ENCODE measurements at places on chromosomes 13 and 19.

DNA sequence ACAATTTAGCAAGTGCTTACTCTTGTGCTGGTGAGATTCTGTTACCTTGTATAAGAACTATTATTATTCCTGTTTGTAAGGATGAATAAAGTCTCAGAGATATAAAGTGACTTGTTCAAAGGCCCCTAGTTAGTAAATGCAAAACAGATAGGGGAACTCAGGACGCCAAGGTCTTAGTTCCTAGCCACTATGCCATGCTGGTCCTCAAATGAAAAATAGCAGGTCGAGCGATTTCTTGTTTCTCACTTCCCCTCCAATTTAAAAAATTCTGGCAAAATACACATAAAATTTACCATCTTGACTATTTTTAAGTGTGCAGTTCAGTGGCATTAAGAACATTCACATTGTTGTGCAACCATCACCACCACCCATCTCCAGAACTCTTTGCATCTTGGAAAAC lies 1.1 kb downstream of the TECR start:
- no peak for DNase-seq

DNA sequence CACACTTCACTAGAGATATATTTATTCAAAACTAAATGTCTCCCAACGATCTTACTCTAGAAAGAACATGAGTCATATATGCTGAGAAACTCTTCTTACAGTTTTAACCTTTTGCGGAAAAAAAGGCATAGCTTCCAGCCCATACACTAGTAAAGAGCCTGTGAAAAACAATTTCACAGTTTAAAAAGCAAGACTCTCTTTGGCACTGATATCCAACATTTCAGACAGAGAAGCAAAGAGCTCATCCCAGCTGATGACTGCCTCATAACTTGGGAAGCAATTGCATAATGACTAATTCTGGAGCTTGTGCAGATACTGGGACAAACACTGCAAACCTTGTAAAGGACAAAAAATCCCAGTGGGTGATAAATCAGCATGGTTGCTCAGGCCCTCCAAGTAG lies 88.0 kb downstream of the ENOX1 start:
- DNase-seq: no peak

DNA sequence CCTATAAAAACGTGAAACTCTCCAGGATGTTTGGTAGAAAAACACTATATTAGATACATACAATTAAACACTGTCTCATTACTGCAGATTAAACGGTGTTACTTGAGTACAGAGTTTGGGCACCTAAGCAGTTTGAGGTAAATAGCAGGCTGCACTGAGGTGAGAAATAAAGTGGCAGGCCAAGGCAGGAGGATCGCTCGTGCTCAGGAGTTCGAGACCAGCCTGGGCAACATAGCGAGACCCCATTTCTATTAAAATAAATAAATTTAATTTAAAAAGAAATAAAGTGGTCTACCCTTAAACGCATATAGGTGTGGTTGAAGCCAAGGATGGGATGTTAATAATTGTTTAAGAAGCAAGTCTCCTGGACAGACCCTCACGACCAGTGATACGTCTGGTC lies 1.2 kb downstream of the PSPC1 start:
- DNase-seq: no peak

- peak; percentile 49 for DNase-seq
Observed at GRCh38 chr13:113853518-113854237, 10.2 kb downstream of the GAS6 start.

DNA sequence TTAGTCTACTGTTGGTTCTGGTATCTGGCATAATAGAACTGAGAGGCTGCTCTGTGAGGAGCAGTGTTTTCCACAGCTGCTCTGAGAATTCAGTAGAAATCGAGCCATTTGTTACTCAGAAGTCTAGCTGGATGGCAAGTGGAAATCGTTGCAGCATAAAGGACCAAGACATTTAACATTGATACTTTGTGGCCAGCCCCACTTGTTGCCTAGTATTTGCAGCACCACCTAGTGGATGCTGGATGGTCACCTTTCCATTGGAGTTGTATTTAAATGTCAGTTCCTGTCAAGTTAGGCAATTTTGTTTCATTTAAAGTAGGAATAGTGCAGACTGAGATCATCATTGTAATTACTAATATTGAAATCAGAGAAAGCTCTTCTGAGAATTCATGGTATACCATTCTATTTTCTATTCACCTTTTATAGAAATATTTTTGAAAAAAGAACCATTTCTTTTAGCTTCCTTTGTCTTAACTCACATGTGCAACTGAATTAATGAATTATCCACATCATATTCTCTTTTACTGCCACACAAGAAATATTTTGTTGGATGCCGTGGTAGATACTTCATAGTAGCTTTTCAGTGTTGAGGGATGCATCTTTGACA lies 64.6 kb downstream of the PDS5B start:
- no peak for DNase-seq

GRCh38 chr19:38076337-38076736 lies 147.7 kb downstream of the DPF1 start:
- DNase-seq: no peak

GRCh38 chr13:26015271-26016125 lies 36.3 kb downstream of the SHISA2 start:
- DNase-seq: no peak

- DNase-seq: no peak
Observed at GRCh38 chr19:19782783-19783182, 38.8 kb downstream of the ZNF506 start.

DNA sequence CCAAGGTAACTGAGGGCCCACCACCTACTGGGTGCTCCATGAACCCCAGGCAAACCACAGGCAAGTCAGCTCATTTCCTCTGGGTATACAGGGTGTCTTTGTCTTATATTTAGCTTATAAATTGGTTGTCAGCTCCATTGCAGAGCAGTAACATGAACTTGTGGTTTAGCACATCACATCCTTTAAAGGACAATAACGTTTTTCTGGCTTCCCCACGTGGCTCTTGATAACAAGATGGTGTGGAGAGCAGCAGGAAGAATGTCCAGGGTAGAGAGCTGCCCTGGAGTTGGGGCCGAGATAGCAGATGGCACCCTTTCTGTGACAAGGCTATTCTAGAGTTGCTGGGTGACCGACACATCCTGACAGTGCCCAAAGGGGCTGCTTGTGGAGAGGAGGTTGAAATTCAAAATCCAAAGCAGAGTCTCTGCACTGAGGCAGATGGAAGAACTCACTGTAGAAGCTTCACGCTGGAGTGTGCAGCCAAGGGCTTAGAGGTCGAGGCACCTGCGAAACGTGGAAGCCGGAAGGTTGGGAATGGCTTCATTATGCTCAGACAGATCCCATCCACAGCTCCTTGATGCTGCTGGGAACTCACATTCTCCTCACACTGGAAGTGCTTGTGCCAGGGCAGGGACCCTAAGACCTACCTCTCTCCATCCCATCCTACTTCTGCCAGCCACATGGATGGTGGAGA lies 133.0 kb upstream of the FRY start:
- no peak for DNase-seq

DNA sequence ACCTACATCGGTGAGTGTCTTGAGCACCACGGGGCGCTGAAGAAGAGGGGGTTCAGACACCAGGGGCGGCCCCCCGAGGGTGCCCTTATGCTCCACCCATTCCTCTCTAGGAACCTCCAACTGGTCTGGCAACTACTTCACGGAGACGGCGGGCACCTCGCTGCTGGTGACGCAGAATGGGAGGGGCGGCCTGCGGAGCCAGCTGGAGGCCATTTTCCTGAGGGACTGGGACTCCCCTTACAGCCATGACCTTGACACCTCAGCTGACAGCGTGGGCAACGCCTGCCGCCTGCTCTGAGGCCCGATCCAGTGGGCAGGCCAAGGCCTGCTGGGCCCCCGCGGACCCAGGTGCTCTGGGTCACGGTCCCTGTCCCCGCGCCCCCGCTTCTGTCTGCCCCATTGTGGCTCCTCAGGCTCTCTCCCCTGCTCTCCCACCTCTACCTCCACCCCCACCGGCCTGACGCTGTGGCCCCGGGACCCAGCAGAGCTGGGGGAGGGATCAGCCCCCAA lies 12.1 kb downstream of the HIPK4 start:
- no peak for DNase-seq

DNA sequence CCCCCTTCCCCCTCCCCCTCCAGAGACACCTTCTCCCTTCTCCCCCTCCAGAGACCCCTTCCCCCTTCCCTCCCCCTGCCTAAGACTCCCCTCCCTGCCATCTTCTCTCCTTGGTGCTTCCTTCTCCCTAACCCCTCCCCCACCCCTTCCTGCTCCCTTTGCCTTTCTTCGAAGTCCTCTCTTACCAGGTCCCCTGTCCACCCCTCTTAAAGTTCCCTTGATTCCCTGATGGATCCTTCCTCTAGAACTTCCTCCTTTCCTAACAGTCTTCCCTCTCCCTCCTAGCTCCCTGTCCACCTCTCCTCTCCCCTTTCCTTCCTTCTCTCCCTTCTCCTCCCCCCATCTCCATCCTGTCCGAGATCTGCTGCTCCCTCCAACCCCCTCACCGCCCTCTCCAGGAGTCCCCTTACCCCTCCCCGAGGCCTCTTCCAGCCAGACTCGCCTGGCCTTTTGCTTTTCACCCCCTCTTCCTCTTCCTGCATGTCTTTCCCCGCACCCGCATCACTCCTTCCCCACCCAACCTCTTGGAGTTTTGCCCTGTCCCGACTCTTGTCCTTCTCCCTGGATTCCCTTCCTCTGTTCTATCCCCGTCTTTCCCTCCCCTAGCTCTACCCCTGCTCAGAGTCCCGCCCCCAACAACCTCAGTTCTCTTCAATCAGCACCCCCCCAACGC lies 3.1 kb downstream of the TNFSF9 start:
- DNase-seq: no peak

GRCh38 chr13:50914848-50915247 lies 5.3 kb downstream of the RNASEH2B start:
- no peak for DNase-seq

- no peak for DNase-seq
Observed at GRCh38 chr13:74193391-74193790, 59.2 kb upstream of the KLF12 start.

DNA sequence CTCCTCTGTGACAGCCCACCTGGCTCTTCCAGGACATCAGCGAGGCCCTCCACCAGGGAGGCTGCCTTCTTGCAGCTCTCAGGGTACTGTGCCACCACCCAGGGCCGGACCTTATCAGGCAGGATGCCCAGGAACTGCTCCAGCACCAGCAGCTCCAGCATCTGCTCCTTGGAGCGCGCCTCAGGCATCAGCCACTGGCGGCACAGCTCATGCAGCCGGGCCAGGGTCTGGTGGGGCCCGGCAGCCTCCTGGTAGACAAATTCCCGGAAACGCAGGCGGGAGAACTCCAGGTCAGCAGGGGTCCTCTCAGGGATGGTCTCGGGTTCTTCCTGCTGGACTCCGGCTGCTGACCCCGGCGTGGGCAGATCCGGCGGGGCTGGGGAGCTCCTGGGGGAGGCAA lies 8.2 kb downstream of the ZSCAN18 start:
- no peak for DNase-seq

- DNase-seq: no peak
Observed at GRCh38 chr19:45501730-45502014, 3.4 kb downstream of the PPM1N start.

GRCh38 chr13:50386541-50387050 lies 371.4 kb downstream of the KCNRG start:
- no peak for DNase-seq

GRCh38 chr13:113378825-113379224 lies 14.9 kb upstream of the GRTP1 start:
- DNase-seq: no peak

DNA sequence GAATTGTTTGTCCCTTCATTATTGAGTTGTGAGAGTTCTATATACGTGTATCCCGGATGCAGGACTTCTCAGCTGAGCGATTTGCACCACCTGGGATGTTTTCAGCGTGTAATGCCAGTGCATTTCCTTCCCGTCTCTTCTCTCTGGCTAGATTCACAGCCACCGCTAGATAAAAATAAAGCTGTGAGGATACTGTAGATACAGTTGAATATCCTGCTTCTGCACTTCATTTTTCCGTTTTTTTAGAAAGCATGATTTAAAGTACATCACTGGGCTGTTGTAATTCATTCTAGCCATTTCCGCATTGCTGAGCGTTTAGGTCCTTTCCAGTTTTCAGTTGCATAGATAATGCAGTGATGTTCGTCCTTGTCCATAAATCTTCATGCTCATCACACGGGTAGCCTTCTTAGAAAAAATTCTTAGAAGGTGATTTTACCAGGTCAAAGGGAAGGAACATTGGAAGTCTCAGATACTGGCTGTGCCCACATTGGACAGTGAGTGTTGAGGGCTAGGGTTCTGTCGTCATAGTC lies 14.7 kb downstream of the PPP1R37 start:
- no peak for DNase-seq

GRCh38 chr13:50932091-50932490 lies 22.5 kb downstream of the RNASEH2B start:
- DNase-seq: no peak

DNA sequence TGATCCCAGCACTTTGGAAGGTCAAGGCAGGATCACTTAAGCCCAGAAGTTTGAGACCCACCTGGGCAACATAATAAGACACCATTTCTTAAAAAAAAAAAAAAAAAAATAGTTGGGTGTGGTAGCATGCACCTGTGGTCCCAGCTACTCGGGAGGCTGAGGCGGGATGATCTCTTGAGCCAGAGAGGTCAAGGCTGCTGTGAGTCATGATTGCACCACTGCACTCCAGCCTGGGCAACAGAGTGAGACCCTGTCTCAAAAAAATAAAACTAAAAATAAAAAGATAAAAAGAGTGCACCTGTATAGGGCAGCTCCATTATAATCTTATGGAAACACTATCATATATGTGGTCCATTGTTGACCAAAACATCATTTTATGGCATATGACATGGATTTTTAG lies 25.5 kb upstream of the STARD13 start:
- no peak for DNase-seq

DNA sequence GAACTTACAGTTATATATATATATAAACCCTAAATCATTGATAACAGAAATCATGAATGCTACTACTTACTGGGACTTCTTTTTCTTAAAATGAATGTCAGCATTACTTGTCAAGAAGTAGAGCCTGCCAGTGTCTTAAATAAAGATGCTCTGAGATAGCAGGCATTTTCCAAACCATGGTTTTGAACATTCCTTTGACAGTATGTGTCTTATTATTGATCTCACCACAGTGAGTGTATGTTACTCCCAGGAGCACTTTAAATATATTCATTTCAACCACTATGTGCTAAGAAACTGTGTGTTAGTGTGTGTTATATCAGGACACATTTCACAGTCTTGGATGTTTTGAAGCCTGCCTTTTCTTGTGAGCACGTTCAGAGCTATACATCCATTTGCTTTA lies 28.2 kb downstream of the TNFRSF19 start:
- DNase-seq: no peak

DNA sequence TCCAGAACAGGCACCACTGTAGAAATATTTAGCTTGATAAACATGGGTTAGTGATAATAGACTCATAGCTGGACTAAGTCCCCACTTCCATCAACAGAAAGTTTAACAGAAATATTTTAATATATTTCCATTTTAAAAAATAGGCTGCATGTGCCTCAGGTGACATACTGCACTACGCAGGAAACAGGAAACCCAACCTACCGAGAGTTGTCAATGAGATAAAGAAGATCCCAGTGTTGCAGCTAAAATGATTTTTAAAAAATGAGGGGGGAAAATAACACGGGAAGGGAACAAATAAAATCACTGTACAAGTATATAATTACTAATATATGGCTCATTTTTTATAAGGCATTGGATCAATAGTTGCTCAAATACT lies 154.8 kb downstream of the TBC1D4 start:
- no peak for DNase-seq

GRCh38 chr19:27993619-27994570 lies 1219.1 kb downstream of the UQCRFS1 start:
- no peak for DNase-seq
